Astrocyte of the cerebellum (primary cell): ENCODE measurements at places on chromosomes 13 and 19.

GRCh38 chr19:56660381-56661107 lies 11.0 kb downstream of the ZNF835 start:
- no peak for DNase-seq

DNA sequence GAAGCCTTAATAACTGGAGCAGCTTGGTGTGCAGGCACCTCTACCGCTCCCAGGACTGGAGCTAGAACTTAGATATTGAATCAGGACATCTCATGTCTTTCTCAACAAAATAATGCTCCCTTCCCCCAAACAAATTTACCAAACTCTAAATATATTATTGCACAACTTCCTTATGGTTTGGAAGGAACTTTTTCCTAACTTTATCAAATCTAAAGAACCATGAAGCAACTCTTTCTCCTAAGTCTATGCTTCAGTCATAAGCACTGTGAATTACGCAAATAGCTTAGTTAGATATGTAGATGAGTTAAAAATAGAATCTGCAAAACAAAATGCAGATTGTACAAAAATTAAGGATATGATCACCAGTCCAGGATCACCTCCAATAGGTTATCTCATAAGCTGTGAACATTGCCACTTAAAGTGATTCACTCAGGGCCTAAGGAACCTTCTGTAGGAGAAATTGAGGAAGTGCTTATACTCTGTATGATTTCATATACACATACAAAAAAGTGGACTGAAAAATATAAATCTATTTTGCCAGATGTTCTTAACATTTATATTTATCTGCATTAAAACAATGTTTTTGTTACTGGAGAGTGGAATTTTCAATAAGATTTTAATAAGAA lies 20.4 kb upstream of the MAB21L1 start:
- DNase-seq = no peak

DNA sequence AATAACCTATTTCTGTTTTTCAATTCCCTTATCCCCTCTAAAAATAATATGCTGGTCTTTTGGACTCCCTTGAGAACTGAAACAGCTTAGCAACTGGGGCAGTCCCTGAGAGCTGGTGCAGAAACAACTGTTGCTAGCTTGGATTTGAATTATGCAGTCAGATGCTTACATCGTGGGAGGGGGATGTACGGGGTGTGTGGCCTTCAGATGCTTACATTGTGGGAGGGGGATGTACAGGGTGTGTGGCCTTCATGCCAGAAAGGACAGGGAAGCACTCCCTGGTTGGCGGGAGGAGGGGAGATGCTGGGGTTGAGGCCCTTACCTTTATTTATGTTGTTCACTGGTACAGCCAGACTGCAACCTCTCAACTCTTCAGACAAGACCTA lies 25.6 kb downstream of the LRCH1 start:
- DNase-seq = no peak

GRCh38 chr13:31198519-31198918 lies 1.3 kb upstream of the B3GLCT start:
- DNase-seq = no peak

- DNase-seq = no peak
Measured at GRCh38 chr13:50635504-50635903, 208.0 kb downstream of the DLEU7 start.

DNA sequence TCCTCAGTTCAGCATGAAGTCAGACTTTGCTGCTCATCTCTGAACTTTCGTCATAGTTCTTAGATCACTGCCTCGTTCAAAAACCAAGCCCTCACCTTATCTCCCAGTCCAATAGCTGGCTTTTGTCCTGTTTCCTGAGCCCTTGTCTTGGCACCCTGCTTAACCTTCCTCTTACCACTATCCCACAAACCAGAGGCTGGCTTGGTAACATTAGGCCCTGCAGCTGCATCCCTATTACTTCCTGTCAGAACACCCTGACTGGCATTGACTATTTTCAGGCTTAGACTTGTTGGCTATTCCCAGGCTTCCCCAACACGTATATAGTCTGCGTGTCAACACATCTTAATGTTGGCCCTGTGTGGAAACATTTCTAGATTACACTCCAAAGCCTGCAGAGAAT lies 172.4 kb downstream of the VWA8 start:
- no peak for DNase-seq

GRCh38 chr19:5593343-5594255 lies 25.8 kb upstream of the TINCR start:
- DNase-seq = no peak

DNA sequence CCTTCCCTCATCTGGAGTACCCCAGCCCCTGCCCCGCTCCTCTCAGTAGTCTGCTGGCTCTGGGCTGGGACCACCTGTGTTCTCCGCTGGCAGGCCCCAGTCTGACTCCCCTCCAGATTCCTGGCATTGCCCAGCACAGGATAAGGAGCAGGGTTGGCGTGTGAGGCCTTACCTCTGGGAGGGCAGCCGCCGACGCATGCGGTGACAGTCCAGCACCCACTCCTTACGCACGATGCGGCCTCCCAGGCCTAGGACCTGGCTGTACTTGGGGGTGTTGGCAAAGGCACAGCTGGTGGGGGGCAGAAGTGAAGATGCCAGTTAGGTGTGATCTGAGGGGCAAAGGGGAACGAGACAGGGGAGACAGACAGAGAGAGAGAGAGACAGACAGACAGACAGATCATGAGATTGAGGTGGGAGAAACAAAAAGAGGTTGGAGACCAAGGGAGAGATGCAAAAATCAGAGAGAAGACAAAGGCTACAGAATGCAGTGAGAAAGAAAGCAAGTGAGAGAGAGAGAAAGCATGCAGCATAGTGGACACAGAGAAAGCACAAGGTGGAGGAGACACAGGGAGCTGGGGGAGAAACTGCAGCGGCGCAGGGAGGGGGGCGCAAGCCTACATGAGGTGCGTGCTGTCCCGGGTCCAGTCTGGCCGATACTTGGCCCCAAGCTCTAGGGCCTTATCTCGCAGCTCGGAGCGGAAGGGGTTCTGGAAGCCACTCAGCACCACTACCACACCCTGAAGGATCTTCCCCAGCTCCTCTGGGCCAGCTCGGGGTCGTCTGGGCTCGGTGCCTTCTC lies 18.6 kb downstream of the ZNF575 start:
- no peak for DNase-seq

GRCh38 chr13:109870696-109871370 lies 84.5 kb upstream of the IRS2 start:
- DNase-seq = no peak

DNA sequence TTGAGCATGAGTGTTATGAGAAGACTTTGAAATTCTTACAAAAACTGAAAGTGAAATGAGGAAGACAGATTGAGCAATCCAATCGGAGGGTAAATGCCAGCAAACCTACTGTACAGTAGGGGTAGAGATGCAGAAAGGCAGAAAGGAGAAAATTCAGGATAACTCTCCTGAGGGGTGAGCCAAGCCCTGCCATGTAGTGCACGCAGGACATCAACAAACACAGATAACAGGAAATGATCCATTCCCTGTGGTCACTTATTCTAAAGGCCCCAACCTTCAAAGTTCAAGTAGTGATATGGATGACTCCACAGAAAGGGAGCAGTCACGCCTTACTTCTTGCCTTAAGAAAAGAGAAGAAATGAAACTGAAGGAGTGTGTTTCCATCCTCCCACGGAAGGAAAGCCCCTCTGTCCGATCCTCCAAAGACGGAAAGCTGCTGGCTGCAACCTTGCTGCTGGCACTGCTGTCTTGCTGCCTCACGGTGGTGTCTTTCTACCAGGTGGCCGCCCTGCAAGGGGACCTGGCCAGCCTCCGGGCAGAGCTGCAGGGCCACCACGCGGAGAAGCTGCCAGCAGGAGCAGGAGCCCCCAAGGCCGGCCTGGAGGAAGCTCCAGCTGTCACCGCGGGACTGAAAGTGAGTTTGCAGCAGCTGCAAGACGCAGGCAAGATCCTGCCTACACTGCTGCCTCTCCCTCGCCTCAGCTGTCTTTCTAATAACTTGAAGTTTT lies at the start of gene TNFSF13B:
Gene TNFSF13B, plus strand, starts transcription at position 118 of the 728 bp plus-strand sequence. Its CDS starts 178 bp downstream, at position 296.
- no peak for DNase-seq

DNA sequence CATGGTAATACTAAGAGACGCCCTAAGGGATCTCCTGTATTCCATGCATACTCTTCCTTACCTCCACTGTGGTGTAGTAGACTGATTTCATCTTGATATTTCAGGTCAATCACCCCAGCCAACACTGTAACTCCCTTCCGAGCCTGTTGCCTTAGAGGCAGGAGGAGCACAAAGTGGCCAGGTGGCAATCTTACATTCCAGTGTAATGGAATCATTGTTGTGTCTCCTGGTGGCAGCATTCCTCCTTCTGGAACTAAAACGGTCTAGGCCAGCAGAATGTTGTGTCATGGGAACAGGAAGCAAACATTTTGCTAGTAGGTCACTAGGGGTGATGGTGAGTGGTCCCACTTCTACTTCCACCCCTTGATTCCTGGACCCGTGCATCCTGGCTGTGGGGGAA lies 405.7 kb upstream of the SLC10A2 start:
- DNase-seq = no peak

DNA sequence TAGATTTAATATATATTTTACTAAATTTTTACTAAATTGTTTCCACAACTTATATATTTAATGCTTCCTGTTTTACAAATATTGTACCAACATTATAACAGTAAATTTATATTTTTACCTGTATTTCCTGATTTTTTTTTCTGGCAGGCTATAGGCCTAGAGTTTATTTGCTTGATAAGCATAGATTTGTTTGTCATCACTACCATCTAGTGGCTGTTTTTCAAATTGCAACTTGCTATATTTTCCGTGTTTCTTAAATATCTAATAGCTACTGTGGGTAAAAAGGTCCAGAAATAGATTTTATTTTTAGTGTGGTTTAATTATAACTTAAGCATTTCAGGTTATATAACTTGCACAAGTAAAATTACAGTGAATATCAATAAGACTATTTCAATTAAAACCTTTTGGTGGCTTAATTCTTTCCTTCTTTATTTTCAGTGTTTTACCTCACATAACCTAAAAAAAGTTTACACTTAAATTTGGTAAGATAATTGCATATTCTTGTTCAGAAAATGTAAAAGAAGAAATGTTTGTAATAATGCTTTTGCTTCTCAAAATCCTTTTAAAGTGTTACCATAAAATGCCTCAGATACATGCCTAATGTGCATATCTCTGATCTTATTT lies 60.6 kb downstream of the NDFIP2 start:
- DNase-seq = peak; percentile 68

GRCh38 chr13:98879957-98880356 lies 97.9 kb downstream of the DOCK9 start:
- DNase-seq = no peak

DNA sequence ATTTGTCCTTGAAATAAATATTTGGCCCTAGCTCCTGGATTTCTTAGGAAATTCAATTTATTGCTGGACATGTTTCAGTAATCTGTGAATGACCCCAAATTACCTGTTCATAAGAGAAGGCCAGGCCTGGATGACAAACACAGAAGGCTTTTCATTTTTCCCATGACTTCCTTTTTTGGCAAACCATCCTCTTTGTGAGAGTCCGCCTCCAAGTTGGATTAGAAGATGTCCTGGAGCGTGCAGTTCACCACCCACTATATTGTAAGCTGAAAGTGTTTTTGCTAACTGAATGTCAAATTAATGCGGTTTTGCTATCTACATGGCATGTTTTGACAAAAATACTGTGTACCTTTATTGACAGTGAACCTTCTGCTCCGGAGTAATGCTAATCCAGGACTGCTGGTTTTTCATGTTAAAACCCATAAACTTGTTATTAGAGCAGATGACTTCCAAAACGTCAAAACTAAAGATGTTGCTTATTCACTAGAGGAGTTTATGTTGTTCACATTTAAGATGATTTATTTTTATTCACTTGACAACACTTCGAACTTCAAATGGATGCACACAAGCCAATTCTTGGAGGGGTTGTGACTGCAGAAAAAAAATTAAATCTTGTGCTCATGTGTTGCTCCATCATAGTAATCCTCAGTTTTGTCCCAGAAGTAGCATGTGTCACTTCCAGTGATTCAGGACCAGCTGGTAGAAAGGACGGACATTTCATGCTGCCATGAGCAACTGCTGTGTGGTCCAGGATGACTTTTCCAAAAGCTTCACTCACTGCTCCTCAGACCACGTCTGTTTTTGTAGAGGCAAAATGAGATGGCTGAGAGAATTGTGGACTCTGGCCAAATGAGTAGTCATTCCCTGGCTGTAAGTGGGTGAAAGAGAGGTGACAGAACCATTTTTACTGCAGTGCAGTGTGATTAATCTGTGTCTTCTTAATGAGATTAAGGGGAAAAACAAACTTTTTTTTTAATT lies 71.0 kb downstream of the ITGBL1 start:
- peak; percentile 39 for DNase-seq

DNA sequence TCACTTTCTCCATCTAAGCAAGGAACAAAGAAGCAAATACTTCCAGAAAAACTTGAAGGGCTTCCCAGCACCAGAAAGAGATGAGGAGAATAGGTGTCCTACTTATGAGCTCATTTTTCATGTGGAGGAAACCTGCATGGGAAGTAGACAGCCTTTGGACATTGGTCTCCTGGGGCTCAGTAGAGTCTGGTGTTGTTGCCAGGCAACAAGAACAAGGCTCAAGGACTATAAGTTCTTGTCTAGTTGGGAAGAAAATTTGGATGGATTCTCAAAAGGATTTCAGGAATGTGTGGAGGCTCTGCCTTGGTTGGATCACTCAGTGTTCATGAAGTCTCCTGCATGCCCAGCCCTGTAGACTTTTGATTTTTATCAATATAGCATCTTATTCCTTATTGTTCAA lies 84.5 kb downstream of the MBNL2 start:
- DNase-seq = no peak

DNA sequence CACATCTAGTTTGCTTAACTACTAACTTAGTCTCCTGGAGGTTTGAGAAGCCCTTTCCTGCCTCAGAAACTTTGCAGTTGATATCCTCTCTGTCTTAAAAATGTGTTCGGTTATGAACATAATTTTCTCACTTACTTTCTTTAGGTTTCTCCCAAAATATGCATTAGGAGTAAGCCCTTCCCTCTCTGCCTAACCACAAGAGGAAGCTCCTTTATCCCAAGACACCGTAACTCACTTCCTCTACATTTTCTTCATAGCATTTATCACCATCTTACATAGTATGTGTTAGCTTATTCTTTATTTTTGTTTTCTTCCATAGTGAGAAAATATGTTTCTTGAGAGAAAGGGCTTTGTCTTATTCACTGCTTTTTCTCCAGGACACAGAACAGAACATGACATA lies 952.5 kb upstream of the ATXN8OS start:
- no peak for DNase-seq

GRCh38 chr19:50542943-50543342 lies 25.3 kb downstream of the LRRC4B start:
- no peak for DNase-seq

DNA sequence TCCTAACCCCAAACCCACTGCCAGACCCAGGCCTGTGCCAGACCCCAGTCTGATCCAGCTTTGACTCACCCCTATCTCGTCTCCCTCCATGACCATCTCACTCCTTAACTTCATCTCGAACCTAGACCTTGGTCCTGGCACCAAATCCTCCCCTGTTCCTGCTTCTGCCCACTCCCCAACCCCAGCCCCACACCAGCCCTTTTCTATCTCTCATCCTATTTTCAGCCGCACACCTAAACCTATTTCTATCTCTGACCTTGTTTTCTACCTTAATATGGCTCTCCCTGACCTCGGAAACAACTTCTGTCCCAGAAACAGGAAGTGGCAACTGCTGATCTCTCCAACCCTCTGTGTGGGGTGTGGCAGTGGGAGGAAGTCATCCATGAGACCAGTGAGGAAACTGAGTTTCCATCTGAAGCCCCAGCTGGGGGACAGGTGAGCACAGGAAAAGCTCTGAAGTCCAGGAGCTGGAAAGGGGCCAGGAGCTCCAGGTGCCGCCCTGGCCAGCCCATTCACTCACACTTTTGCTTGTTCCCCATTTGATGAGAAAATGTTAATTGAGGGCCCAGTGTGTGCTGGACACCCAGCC lies 13.7 kb downstream of the PTH2 start:
- DNase-seq = no peak
